Aorta (tissue), 5 donors: ENCODE measurements at places on chromosomes 1 and 21. TPM values are rescaled to one million over a fixed set of nuclear protein-coding genes. Genes with fewer than 3 reads are reported as not detected.

Gene MPL
- polyA plus RNA-seq: not detected

Gene AQP10
- polyA plus RNA-seq: 0.08 TPM

Gene SV2A
- 4.3 TPM for polyA plus RNA-seq

Gene ESRRG
- not detected for polyA plus RNA-seq

DNA sequence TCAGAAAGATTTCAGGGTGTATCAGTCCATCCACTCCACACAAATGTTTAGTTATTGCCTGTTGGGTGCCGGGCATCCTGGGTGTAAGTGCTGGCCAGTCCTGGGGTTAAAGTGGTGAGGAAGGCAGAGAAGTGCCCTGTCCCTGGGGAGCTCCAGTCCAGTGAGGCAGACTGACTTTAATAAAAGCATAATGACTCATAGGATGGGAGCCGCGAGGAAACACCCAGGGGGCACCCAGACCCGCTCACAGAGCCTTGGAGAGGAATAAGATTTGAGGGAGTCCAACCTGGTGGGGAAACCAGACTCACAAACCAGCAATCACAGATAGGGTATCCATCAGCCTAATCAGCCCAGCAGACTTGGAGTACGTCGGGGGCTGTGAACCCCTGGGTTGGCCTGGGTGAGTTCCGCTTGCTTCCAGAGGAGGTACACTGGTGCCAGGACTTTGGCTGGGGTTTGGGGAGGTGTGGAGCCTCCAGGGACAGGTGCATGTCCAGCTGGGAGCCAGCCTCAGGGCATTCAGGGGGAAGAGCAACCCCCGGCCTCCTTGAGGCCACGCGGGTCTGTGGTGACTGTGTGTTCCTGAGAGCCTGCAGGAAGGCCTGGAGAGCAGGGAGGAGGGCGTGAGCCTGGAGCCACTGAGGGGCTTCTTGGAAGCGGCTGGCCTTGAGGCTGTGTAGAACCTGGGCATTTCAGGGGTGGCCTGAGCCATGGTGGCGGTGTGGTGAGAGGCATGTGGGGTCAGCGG, 3.7 kb downstream of the PEAR1 start:
- H3K4me1 ChIP-seq: no peaks in the 10 kb centered on the region
- H3K27ac ChIP-seq: no peak overlapping the region
- H3K4me3 ChIP-seq: no peak overlapping the region
- no peak for DNase-seq

DNA sequence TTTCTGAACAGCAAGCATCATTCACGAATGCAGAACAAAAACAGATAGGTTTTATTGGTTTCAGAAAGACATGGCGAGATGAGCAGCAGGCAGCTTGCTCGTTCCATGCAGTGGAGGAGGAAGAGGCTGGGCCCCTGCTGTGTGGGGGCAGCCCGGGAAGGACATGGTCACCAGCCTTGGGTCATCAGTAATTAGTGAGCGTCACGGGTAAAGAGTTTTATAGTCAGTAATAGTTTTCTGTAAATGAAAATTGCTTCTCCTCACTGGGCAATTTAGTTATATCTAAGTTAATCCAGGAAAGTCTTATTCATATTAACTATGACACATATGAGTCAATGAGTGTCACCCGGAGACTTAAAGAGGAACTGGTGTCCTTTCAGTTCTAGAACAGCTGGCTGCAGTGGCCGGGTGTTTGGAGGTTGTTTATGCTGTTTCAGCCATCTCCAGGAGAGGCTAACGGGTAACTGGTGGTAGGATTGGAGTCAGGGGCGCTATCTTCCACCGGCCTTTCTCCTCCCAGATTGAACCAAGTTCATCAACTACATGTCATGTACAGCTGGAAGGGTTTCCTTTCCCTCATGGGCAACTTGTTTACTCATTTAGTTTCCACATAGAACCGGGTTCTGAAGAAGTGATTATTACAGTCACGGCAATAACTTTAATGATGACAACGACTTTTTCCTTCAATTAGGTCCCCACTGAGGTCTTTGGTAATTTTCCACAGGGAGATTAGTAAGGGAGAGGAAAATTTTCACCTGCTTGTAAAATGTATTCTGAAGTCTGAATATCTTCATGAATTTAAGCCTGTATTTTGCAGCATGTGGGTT, 34.6 kb upstream of the SLC45A1 start:
- DNase-seq: peak; percentile 70
- H3K27ac ChIP-seq: no peak overlapping the region
- H3K4me3 ChIP-seq: no peak overlapping the region

DNA sequence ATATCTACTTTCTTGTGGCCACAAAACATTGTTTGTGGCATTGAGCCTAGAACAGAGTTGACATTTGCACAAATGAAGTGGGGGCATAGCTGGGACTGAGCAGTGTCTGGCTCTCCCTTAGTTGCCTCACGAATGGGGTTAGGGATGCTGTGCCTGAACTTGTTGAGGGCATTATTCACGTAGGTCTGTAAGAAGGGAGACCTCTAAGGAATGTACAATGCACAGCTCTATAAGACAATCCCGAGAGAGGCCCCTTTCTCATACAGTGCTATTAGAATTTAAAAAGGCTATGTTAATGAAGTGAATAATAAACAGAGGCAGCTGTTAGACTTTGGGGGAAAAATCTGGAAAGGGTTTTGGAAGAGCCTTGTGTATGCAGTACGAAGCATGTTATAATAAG, 118.4 kb upstream of the DEPDC1 start:
- DNase-seq: no peak
- H3K27ac ChIP-seq: no peak overlapping the region
- no peaks in the 10 kb centered on the region for H3K4me1 ChIP-seq
- H3K27me3 ChIP-seq: no peaks in the 10 kb centered on the region

- no peaks in the 10 kb centered on the region for H3K36me3 ChIP-seq
- no peak overlapping the region for H3K27ac ChIP-seq
- DNase-seq: no peak
- H3K4me1 ChIP-seq: no peaks in the 10 kb centered on the region
- no peaks in the 10 kb centered on the region for H3K27me3 ChIP-seq
These were observed 199.0 kb downstream of the RPS6KC1 start for GRCh38 chr1:213250041-213250440.

GRCh38 chr1:172647110-172647564, 11.8 kb upstream of the FASLG start:
- H3K4me1 ChIP-seq: no peaks in the 10 kb centered on the region
- H3K27ac ChIP-seq: no peak overlapping the region
- H3K4me3 ChIP-seq: no peak overlapping the region
- no peaks in the 10 kb centered on the region for H3K36me3 ChIP-seq
- no peaks in the 10 kb centered on the region for H3K27me3 ChIP-seq

DNA sequence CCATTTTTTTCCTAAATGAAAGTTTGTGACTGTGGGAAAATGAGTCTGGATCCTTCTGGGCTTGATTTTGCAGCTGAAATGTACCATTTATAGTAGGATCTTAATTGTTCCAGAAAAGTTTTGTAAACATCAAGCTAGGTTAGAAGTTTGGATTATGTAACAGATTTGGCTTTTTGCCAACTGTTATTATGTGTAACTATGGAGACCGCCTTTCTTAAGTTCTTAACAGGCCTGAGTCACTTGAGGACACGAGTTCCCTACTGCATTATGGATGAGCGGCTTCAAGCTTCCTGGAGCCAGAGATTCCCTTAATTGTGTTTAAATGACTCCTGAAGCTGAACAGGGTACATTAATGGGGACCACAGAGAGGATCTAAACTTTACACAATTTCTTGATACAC, 22.2 kb downstream of the SLC25A33 start:
- no peaks in the 10 kb centered on the region for H3K4me1 ChIP-seq
- no peak overlapping the region for H3K27ac ChIP-seq
- H3K27me3 ChIP-seq: no peaks in the 10 kb centered on the region
- H3K4me3 ChIP-seq: no peak overlapping the region
- no peak for DNase-seq

DNA sequence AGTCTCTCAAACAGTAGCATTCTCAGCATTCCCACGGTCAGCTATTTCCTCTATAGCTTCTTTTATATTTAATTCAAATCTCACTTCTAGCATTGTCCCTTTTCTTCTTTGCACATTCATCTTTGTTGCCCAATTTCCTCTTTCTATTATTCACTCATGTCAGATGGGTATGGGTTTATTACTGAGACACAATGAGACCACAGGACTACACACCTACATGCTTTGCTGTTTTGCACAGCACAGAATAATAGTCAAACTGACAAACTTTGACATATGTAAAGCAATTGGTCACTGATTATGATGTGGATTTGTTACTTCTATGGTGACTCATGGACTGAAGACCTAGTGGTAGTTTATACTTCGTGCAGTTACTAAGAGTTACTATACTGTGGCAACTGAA, 5.8 kb upstream of the CD1C start:
- no peaks in the 10 kb centered on the region for H3K27me3 ChIP-seq
- DNase-seq: no peak
- no peak overlapping the region for H3K27ac ChIP-seq
- H3K4me1 ChIP-seq: no peaks in the 10 kb centered on the region
